Kasumi-1 (cell line): ENCODE measurements at places on chromosomes 2 and 18.

DNA sequence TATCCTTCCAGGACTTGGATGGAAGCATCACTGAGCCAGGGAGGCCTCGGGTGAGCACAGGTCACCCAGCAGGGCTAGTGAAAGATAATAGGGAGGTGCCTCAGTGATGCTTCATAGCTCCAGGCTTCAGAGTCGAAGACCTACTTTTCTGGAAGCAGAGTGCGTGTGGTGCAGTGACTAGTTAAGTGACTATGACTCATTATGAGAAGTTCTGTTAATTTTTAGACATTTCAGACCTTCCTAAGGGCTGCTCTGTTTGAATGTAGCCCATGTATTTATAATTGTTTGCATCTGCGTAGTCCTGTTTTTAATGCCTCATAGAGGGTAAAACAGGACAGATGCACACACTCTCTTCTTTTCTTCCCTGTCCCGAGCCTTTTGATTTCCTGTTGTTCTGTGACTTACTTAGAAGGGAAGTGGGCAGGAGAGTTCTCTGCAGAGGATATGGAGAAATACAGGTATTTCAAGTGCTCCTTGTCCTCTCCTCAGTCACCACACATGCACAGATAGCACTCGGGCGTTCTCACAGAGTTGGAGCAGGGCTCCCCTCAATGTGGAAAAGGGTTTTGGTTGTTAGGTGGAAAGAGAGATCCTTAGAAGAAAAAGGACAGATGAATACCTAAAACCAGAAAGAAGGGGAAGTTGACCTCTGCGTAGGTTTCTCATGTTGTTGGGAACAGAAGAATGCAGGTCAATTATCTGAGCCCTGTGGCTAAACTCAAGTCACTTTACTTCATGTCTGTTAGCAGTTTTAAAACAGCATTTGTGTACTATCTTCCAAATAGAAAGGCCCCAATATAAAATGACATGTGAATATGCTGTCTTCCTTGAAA, 34.7 kb downstream of the RALB start:
- DNase-seq, result peak; percentile 24

- DNase-seq, result no peak
Measured at GRCh38 chr2:219638217-219638947, 11.0 kb downstream of the SLC4A3 start.

DNA sequence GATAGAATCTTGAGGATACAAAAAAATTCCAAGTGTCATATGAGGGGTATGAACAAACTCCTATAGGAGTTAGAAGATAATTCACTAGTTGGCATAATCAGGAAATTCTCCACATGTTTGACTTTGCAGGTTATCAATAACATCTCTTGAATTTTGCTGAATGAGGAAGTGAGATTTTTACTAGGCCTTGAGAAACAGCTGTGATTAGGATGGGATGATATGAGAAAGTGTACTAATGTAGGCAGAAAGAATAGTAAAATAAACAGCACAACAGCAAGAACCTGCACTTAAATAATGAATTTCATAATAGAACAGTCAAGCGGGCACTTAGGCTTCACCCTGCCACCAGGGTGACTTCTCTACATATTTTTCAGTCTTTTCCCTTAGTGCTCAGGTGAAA, 570.8 kb upstream of the CRIM1 start:
- no peak for DNase-seq

DNA sequence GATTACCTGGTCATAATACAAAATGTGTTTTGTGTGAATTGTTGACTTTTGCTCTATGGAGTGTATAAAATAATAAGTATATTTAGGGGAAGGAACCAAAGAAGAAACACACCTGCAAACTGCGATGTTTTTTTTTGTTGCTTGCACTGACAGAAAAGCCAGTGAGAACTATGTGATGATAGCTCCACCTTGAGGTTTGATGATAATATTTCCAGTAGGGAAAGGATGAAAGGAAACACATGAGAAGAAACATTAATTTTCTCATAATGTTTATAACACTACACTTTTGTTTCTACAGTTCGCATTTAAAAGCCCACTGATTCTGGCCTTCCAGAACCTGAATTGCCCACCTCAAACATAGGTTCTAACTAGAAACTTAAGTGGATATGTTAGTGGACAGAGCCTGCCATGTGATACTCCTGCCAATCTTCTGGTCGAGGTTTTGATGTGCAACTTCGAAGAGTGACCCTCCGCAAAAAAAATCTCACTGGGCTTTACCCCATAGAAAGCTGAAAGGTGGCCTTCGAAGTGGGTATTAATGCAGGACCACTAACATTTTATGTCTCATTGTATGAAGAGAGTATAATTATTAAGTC, 476.4 kb upstream of the SPHKAP start:
- DNase-seq, result peak; percentile 45

DNA sequence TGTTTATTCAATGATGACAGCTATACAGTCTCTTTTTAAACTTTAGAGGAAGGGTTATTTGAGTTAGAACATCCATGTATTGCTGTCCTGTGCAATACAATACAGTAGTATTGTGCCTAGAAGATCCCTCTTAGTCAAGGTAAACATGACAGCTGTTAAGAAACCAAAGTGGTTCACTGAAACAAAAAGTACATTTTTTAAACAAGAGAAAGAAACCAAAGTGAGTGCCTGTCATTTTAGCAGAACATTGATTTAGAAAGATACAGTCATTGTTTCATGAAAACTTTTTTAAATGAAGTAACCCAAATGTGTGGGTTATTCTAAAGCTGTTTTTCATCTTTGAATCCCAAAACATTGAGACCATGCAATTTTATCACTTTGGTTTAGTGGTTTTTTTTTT, 15.5 kb downstream of the ITPRID2 start:
- no peak for DNase-seq

DNA sequence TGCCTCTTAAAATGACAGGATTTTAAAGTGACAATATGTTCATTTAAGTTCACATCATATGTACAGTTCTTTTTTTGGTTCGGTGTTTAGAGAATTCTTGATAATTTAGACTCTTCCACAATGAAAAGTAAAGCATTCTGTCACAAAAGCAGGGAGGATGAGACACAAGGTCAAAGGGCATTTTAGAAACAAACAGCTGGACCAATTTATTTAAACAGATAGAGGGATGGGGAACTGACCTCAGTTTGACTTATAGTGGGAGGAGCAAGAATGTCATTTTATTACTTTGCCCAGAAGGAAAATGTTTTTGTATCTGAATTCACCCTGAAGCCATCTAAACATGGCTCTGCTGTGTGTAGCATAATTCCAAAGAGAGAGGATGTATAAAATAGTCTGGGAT, 128.5 kb downstream of the MEIS1 start:
- DNase-seq, result no peak
